ENCODE measurements at places on chromosomes 4 and X. TPM values are rescaled to one million over a fixed set of nuclear protein-coding genes. Genes with fewer than 3 reads are reported as not detected.

- peak; percentile 17 for DNase-seq
Measured at GRCh38 chr4:66554826-66555225, 884.5 kb upstream of the EPHA5 start.

- peak; percentile 51 for DNase-seq
Measured at GRCh38 chr4:18593297-18594002, 571.9 kb upstream of the LCORL start.

DNA sequence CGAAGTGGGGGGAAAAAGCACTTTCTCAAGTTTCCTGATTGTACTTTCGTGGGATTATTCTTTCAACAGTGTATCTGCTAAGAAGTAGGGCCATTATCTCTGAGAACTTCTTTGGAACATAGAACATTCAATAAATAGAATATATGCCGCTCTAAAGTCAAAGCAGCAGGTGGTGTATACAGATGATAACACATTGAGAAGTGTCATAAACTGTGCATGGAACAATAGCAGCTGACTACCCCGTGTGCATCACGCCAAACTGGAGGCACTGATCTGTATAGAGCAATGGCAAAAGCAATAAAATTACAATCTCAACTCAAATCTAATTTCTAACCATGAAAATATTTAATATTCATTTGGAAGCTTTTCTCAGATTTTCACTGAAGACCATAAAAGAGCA, 175.3 kb downstream of the DCTD start:
- DNase-seq = no peak

DNA sequence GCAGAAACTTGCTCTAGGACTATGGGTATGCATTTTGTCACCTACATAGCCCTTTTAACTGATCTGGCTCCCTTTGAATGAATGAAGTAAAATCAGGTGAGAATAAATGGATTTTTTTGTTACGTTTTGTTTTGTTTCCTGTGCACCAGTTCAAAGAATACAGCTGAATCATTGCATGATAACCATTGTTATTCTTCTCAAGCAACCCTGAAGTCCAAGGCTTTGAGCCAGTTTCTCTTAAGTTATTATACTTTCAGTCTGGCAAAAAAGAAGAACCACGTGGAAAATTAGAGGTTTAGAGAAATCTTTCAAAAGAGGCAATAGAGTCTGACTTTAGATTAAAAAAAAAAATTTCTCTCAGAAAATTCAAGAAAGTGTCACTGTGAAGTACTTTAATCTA, 398.6 kb upstream of the TECRL start:
- no peak for DNase-seq

GRCh38 chr4:105474099-105474518, 247 bp upstream of the PPA2 start:
- peak; percentile 81 for DNase-seq

- DNase-seq = no peak
Measured at GRCh38 chr4:6849691-6850090, 59.9 kb upstream of the TBC1D14 start.

DNA sequence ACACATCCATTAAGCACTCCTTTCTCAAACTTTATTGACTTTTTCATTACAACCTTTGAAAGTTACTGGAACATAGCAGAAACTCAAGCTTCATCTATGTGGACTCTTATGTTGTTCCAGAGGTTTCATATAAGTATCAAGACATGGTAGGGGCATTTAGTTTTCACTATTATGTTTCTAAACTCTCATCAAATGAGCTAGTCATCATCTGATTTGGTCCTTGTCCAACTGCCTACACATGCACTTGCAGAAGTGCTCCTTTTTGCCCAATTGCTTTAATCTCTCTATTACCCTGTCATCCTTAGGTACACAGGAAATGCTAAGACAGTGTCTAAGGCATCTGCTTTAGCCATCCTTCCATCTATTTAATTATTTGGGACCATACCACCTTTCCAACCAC, 42.2 kb upstream of the EPGN start:
- DNase-seq = no peak

GRCh38 chr4:185379326-185380295, 16.1 kb downstream of the LRP2BP start:
- DNase-seq = peak; percentile 75

DNA sequence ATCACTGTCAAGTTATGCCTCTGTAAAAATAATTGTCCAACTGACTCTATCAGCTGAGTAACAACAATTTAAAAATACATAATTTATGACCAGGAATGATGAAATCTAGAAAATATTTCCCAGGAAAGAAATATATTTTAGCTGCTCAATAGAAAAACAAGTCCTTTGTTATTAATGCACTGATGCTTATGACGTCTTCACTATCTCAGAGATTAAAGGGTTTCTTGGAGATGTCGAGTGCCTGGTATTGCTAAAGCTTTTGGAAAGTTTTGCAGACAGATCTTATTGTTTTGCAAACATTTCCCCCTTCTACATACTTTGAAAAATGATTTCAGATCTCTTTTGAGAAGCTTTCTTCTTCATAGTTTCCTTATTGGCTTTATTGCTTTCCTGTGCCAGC, 154.6 kb upstream of the RPS6KA3 start:
- no peak for DNase-seq

DNA sequence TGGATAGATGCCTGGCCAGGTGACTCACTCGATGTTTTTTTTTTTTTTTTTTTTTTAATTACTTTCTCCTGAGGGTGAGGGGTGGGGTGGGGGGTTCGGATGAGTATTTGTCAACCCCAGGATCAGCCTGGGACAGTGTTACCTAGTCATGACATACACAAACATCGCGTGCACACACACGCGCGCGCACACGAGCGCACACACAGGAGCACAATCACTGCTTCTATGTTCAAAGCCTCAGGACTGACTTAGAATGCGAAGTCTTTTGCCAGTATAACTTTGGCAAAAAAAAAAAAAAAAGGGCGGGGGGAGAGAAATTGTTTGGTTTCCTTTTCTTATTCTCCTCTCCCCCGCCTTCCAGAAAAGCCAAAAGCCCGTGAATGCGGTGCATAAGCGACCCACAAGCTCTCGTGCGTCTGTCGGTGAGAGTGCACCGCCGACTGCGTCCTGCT, 115.0 kb upstream of the TEX13C start:
- DNase-seq = no peak

DNA sequence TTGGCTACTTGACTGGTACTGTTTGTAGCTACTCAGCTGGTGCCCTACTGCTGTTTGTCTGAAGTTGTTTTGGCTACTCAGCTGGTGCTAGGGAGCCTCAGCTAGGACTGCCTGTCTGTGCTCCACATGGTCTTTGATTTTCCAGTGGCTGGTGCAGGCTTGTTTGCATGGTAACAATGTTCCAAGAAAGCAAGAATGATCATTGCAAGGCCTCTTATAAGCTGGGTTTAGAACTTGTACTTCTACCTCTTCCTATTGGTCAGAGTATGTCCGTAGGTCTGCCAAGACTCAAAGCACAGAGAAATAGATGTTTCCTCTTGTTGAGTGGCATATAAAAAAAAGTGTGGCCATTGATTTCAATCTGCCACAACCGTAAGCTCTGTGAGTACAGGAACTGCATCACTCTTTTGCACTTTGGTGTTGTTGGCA, 17.6 kb downstream of the NFKB1 start:
- DNase-seq = no peak

- DNase-seq = peak; percentile 3
Measured at GRCh38 chrX:29826742-29827141, 388.6 kb upstream of the MAGEB2 start.

DNA sequence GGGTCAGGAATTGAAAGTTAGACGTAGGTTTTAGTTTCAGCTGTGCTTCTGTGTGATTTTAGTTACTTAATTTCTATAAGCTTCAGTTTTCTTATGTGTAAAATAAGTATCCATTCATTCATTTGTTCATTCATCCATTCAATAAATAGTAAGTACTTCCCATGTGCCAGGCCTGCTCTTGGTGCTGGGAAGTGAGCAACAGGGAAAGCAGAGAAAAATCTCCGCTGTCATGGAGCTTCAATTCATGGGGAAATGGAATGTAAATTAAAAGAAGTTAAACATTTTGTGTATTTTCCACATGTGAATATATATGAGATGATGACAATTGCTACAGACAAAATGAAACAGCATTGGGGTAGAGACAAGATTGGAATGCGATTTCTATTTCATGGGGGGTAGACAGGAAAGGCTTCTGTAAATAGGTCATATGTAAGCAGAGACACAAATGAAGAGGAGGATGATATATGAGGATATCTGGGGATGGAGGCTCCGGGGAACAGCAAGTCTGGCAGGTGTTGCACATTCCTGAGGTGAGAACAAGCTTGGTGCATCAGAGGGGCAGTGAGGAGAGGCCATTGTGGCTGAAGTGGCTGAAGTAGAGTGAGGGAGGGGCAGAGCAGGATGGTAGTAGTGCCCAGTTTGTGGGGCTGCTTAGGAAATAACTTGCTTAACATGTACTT, 66.2 kb downstream of the FHIP1A start:
- no peak for DNase-seq

- DNase-seq = peak; percentile 86
Measured at GRCh38 chr4:78627046-78627965, 75.7 kb downstream of the ANXA3 start.

- no peak for DNase-seq
Measured at GRCh38 chr4:129668092-129668491, 572.1 kb downstream of the C4orf33 start.

GRCh38 chr4:33696586-33696985, 2547.7 kb downstream of the ARAP2 start:
- no peak for DNase-seq

DNA sequence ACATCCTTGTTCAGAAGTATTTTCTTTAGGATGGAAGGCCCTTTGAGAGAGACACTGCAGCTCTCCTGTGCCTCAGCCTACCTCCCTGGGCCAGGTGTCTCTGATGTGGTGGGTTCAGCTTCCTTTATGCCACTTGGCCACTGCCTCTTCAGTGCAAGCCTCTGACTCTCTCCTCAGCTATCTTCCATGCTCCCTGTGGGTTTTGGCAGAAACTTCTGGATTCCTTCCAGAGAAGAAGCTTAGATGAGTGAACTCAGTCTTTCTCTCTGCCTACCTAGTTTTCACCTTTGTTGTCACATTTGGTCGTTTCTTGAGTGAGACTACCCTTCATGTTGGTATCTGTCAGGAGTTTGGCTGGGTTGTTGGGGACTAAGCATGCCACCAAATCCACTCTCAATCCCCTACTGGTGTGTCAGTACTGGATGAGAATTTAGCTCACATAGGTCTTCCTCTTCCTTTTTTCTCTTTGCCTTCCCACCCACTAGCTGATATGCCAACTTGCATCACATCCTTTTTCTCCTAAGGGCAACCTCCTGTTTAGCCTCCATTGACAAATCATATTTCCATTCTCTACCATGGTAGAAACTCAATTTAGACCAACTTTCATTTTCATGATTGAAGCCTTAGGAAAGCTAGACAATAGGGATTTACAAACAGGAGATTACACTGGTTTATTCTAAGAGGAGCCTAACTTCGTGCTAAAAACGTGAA, 32.0 kb downstream of the IL15 start:
- no peak for DNase-seq

DNA sequence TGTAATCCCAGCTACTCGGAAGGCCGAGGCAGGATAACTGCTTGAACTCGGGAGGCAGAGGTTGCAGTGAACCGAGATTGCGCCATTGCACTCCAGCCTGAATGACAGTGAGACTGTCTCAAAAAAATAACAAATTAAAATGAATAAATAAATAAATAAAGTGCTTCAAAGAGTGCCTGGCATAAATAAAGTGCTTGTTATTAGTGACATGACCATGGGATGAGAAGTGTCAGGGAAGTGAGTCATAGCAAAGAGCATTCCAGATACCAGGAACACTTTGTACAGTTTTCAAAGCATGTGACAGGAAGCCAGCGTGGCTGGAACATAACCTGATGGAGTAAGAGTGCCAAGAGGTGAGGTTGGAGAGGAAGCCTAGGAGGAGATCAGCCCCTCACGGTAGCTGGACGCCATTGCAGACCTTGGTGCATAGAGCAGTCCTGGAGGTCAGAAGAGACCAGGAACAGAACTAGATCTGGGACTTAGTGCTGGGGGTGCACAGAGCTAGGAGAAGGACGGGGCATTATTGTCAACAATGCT, 6.0 kb upstream of the WDR13 start:
- DNase-seq = peak; percentile 52

DNA sequence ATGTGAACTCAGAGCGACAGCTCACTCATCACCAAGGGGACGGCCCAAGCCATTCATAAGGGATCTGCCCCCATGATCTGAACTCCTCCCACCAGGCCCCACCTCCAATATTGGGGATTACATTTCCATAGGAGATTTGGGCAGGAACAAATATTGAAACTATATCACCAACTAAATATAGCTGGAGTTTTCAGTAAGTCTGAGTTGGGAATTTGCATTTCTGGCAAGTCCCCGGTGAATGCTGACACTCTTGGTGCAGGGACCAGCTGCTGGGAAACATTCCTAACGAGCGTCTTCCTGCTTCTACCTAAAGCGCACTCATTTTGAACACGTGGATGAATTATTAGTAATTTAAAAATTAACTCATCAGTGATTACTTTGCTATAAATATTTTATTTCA, 13.2 kb downstream of the CLDN34 start:
- no peak for DNase-seq

GRCh38 chr4:62899646-62900364, 1509.4 kb downstream of the TECRL start:
- no peak for DNase-seq

DNA sequence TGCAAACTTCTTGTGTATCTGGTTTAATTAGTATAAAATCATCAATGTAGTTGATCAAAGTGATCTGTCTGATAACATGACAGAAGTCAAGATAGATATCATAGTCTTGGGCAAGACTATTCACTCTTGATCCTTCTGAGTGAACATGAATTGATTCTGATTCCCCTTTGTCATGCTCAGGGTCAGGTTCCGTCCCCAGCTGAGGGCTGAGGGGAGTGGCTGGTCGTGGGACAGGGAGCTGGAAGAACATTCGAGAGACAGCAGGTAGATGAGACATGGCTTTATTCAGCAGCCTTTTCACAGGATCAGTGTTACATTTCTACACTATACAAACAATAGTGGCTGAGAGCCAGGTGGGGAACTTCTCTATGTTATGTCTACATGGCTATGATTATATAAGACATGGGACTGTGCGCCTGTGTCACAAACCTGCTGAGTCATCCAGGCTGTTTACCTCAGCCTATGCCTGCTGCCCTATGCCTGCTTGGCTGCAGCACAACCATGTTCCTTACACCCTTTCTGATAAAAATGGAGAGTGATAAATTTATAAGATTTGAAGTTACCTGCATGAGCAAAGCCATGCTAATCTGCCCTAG, 586.9 kb upstream of the NR3C2 start:
- no peak for DNase-seq

DNA sequence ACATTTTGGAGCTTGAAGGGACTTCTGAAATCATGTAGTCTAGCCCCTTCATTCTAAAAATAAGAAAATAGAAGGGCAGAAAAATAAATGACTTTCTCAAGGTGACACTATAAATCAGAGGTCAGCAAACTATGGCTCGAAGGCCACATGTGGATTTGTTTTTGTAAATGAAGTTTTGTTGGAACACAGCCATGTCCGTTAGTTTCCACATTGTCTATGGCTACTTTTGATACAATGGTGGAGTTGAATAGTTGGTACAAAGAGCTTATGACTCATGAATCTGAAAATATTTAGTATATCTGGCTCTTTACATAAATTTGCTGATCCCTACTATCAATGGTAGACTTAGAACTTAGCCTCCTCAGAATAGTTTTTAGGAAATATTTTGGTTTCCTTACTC, 302.4 kb upstream of the PRPS2 start:
- no peak for DNase-seq

FRMPD4 gene
- 0.24 TPM for total RNA-seq

NR0B1 gene
- total RNA-seq = not detected

FMR1NB gene
- not detected for total RNA-seq

HS6ST2 gene
- not detected for total RNA-seq

ATP7A gene
- total RNA-seq = 4.4 TPM

TMEM271 gene
- total RNA-seq = not detected

GLRA2 gene
- not detected for total RNA-seq

ADH1B gene
- not detected for total RNA-seq

RHOH gene
- total RNA-seq = not detected

All from mammary epithelial cell (primary cell).